ENCODE measurements at places on chromosomes 2 and 18.
A peak's percentile ranks its signal among the peaks of the same experiment; 100 is the strongest.

- DNase-seq: no peak
Measured at GRCh38 chr18:34397286-34397896, 172.7 kb upstream of the NOL4 start.

DNA sequence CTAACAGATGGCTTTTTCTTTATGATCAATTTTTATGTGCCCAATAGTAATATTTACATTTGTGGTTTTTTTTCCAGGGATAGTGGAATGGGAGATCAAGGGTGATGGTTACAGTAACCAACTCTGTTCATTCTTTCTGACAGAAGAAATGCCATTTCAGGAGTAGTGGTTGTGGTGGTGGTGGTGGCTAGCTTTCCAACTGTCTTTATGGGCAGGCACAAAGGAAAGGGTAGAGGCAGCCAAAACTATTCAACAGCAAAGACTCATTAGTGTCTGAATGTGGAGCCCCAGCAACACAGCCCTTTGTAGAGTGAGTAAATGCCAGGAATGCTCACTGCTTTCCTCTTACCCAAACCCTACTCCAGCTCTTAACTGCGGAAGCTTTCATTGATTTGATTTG is 227.7 kb downstream of the RND3 start:
- DNase-seq: no peak

DNA sequence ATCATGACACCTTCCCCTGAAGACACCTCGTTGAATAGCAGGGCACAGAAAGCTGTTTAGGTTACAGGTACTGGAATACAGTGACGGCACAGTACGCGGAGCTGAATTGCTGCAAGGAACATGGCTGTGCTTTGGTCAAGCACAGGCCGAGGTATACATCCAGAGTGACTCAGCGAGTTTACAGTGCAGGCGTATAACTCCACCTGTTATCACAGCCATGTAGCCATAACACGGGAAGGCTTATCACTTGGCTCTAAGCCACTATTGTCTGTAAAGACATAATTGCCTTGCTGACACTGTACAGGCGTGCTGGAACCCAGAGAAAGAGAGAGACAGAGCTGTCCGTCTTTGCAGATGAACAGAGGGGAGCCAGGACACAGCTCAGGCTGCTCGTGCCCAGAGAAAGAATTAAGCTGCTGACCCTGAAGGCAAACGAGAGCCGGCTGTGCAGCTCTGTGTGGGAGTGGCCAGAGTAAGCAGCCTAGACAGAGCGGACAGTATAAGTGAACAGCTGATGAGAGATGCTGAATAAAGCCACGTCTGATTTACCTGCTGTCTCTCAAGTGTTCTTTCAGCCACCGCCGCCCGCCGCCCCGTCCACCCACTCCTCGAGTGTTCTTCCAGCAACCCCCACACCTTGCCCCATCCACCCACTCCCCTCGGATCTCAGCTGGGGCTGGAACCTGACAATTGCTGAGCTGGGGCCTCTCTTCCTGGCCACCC is 87.3 kb upstream of the PPP1CB start:
- DNase-seq: no peak

DNA sequence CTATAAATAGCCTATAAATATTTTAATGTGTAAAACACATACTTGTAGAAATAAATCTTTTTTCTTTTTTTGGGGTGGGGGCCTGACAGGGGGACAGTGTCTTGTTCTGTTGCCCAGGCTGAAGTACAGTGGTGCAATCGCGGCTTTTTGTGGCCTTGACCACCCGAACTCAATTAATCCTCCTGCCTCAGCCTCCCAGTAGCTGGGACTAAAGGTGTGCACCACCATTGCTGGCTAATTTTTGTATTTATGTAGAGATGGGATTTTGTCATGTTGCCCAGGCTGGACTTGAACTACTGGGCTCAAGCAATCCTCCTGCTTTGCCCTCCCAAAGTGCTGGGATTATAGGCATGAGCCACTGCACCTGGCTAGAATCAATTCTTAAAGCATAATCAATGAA is 37.6 kb downstream of the NPC1 start:
- DNase-seq: no peak

GRCh38 chr2:102100371-102101096 is 42.0 kb upstream of the IL1R1 start:
- DNase-seq: no peak

DNA sequence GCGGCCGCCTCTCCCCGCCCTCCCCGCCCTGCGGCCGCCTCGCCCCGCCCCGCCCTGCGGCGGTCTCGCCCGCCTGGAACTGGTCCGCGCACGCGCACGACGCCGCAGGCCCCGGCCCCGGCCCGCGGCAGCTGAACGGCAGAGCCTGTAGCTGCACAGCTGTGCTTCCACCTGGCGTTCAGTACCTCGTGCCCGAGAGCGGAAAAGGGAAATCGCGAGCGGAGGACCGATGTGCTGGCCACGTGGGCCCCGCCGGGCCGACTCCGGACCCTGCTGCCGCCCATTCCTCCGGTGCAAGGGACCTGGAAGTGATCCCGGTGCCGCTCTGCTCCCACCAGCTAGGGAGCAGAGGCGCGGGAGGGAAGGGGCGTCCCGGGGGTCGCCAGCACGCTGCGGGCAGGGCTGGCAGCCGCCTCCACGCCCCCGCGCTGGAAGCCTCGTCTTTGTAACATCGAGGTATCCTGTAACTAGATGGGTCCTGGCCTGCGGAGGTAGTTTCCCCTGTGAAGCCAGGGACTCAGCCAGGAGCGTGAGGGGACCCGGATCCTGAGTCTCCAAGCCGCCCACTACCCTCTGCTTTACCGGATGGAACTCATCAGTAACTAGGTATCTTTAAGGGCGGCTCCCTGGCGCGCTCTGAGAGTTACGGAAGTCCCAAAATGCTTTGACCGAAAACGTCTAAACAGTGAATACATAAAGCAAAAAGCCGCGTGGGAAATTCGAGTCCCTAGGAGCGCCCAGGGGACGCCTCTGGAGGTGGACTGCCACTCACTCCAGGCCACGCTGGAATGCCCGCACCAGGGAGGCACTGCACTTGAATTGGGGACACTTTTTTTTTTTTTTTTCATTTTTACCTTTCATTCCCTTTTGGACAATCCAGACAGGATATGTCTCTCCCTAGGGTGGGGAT is 704 bp upstream of the ODC1 start:
- DNase-seq: peak; percentile 92

GRCh38 chr2:73292906-73293533 is 328 bp downstream of the EGR4 start:
- no peak for DNase-seq

GRCh38 chr2:18799397-18799796 is 210.0 kb upstream of the NT5C1B start:
- DNase-seq: no peak

GRCh38 chr2:223923976-223924375 is 21.2 kb downstream of the WDFY1 start:
- DNase-seq: no peak

DNA sequence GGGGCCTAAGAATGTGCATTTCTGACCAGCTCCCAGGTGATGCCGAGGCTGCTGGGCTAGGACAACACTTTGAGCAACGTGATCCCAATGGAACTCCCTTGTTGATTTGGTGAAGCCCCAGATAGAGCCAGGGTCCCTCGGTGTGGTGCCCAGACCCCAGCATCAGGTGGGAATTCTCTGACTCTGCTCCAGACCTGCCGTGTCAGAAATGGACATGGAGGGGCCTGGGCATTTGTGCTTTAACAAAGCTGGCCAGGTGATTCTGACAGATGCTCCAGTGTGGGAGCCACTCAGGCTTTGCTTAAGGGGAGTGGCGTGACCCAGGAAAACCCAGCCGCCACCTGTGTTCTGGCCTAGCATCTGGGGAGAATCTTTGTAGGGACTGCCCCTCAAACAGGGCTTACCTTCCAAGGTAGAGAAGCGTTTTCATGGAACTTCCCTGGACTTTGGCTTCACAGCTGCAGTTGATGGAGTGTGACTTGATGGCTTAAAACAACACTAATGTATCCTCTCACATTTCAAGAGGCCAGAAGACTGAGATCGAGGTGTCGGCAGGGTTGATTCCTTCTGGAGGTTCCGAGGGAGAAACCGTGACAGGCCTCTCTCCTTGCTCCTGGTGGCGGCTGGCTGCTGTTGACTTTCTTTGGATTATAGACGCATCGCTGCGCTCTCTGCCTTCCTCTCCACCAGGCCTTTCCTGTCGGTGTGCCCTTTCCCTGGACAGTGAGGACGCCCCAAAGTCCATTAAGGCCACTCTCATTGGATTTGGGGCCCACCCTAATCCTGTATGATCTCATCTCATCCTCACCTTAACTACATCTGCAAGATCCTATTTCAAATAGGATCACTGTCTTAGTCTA is 57.0 kb upstream of the HDAC4 start:
- no peak for DNase-seq

GRCh38 chr2:138239902-138240491 is 261.6 kb upstream of the SPOPL start:
- no peak for DNase-seq

DNA sequence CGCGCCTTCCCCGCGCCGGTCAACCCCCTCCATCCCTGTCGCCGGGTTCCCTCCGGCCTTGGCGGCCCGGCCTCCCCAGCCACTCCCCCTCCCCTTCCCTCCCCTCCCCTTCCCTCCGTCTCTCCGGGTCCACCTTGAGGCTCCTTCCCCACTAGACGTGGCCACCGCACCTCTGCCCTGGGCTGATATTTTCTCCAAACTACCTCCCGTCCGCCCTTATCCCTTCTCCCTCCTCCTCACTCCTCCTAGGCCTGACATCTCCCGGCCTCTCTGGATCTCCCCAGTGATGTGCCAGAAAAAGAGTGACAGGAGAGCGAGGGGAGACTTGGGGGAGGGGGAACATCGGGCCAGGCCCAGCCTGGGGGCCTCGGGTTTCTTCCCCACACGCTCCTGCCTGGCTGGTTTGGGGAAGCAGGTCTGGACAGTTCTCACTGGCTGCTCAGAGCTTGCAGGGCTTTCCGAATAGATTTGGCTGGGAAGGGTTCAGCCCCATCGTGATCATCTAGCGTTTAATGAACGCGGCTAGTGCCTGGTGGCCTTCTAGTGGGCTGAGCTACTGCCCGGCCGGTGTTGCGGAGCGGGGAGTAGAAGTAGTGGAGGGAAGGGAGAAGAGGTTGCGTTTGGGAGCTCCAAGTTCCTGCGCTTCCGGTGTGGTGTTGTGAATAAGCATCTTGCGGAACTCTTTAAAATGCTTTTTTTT is 641 bp downstream of the MAPRE3 start:
- DNase-seq: peak; percentile 21

DNA sequence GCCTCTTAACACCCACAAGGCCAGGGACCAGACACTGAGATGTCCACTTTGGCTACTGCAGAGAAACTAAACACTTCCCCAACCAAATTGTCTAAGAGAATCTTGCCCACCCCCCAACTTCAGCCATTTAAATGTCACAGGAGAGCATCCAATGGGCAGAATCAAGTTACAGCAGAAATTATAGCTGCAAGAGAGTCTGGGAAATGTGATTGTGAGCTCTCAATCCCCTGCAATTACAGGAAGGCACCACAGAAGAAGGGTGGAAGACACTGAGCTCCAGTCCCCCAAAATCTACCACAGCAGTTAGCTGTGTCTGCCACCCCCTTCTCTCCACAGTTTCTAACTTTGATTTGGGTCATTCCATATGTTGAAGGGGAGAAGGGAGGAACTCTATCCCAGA is 103.5 kb upstream of the ATL2 start:
- DNase-seq: no peak

GRCh38 chr2:45951025-45951727 is 299.7 kb downstream of the PRKCE start:
- DNase-seq: no peak

GRCh38 chr2:46053564-46053963 is 243.6 kb upstream of the EPAS1 start:
- no peak for DNase-seq

GRCh38 chr2:100561191-100561590 is 1.6 kb upstream of the PDCL3 start:
- no peak for DNase-seq

DNA sequence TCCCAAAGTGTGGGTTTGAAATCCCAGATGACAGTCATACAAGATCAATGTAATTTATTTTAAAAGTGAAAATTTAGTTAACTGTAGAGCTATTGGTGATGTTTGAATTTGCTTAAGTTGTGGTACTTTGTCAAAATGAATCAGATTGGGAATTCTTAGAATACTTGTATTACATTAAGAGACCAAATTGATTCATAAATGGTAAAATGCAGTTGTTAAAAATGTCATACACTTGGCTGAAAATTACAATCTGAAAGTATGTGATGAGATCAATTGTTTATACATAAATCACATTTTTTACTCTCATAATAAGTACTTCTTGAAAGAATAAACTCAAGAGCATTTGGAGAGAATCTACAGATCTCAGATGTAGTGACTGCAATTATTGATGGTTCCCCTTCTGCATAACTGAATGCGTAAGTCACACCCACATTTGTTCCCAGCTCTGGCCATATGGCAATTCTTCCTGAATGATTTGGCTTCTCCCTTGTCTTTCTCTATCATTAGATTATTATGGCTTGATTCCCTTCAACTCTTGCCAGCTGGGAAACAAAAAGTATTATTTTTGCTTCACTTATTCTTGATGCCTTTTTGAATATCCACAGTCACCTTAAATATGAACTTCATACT is 558.5 kb downstream of the CPS1 start:
- no peak for DNase-seq

GRCh38 chr2:201144101-201145051 is 28.4 kb downstream of the CFLAR start:
- DNase-seq: no peak

DNA sequence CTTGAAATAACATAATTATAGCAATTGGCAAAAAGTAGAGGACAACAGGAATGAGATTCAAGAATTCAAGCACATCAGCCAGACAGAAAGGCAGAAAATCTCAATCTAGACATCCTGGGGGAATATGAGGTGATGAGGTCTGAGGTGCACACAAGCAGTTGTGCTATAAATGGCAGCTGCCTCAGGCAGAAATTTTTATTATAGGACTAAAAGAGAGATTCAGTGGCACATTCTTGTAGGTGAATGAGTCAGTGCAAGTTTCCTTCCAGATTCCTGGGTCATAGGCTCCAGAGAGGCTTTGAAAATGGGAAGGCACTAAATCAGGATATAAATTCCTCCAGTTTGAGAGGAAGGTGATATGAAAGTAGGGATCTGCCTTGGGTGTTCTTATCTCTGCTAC is 127.2 kb upstream of the THSD7B start:
- DNase-seq: no peak

DNA sequence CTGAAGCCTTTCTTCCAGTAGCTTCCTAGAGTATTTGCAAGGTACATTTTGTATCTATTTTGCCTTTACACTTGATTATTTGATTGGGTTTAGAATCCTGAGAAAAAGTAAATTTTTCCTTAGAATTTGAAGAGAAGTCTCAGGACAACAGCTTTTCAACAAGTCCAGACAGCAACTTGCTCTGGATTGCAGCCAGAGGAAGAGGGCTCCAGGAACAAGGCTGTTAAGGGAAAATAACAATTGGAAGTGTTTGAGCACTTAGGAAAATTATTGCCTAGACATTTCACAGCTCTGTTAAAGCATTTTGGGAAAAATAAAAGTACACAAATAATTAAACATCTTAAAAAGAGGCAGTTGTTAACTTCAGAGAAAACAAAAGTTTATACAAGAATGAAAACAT is 58.3 kb upstream of the RAPGEF4 start:
- DNase-seq: no peak

DNA sequence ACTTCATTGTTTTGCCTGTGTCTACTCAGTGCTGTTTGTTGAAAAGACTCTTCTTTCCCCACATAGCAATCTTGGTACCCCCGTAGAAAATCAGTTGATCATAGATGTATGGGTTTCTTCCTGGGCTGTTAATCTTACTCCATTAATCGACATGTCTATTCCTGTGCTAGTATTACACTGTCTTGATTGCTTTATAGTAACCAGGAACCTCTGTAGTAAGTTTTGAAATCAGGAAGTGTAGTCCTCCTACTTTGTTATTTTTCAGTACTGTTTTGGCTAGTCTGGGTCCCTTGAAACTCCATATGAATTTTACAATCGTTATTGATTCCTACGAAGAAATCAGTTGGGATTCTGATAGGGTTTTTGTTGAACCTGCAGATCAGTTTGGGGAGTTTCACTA is 78.8 kb upstream of the FAM136A start:
- no peak for DNase-seq

Data from HT-29 (cell line).